Activated CD4-positive, CD25-positive, alpha-beta regulatory T cell (primary cell): ENCODE measurements at places on chromosomes 7 and 10.
A peak's percentile ranks its signal among the peaks of the same experiment; 100 is the strongest.

- no peak for DNase-seq
Measured at GRCh38 chr7:28088032-28088431, 92.6 kb downstream of the JAZF1 start.

DNA sequence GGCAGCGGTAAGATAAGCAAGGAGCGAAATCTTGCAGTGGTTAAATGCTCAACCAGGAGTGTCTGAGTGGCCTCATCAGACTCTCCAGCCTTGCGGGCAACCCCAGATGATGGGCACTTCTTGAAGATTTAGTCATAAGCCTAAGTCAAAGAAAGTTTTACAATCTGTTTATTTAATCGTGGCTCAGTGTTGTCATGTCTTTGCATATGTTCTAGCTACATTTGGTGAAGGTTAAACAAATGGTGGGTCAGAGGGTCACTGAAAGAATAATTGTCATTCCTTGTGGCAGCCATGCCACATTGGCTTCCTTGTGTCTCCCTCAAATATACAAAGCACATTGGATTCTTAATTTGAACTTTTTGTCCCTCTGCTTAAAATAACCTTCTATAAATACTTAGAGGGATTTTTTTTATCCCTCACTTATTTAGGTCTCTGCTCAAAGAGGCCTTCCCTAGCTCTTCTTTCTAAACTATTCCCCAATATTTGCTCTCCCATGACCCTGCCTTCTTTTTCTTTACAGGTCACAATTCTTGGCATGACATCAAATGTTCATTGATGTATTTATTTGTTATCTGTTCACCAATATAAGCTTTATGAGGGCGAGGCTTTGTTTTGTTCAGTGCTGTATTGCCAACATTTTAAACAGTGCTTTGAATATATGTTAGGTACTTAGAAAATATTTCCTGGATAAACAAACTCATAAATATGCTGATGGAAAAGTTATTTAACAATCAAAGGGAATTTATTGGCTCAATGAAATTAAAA lies 68.7 kb downstream of the NEUROD6 start:
- no peak for DNase-seq

DNA sequence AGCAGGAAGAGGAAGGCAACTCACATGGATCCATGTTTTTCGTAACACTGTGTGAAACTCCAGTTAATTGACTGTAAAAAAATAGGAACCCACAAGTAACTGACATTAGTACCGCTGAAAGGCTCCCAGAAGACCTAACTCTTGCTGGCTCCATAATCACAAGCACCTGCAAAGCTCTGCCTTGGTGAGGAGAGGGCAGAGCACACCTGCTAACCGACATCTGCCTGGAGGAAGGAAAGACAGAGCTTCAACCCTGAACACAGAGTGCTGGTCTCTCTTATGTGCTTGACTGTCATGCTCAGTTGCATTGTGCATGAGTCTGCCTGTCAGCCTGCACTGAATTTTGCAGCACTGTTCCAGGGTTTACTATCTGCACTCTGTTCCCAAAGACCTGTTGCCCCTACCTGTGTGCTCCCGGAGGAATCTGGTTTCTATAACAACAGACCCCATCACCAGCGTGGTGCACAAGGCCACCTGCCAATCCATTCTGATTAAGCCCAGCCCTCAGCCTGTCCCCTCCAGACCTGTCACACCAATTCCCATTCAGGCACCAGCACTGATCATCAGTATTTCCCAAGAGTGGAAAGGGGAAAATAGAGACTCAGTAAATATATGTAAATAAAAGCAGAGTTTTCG lies 63.1 kb upstream of the ANKRD1 start:
- no peak for DNase-seq

GRCh38 chr10:28072573-28072972 lies 73.7 kb upstream of the ODAD2 start:
- DNase-seq, result no peak

GRCh38 chr7:139725077-139725476 lies 52.7 kb downstream of the HIPK2 start:
- DNase-seq, result no peak

DNA sequence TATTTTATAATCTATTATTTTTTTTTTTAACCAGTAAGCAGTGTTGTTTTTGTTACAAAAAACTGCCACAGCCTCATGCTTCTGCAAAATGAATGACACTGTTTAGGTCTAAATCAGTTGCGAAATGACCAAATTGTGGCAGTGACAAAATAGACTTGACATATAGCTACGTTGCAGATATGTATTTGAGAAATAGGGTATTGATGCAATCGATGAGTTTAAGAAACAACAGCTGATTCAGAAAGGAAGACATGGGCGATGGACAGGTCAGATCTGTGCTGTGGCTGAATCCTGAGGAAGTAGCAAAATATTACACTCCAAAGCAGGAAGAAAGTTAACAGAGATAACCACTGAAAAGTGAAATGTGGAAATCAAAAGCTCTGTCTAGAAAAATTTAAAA lies 89.0 kb upstream of the STEAP4 start:
- DNase-seq, result no peak

GRCh38 chr7:155644971-155645509 lies 579 bp downstream of the RBM33 start:
- DNase-seq, result peak; percentile 40

GRCh38 chr7:6478186-6478585 lies 30.4 kb upstream of the DAGLB start:
- DNase-seq, result no peak

DNA sequence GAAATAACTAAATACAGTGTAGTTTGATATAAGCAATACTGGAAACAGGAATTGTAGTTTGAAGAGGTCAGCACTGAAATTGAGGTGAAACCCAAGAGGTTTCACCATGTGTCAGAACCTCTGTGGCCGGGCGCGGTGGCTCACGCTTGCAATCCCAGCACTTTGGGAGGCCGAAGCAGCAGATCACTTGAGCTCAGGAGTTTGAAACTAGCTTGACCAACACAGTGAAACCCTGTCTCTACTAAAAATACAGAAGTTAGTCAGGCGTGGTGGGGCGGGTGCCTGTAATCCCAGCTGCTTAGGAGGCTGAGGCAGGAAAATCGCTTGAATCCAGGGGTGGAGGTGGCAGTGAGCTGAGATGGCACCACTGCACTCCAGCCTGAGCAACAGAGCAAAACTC lies 13.7 kb downstream of the AHCYL2 start:
- no peak for DNase-seq

DNA sequence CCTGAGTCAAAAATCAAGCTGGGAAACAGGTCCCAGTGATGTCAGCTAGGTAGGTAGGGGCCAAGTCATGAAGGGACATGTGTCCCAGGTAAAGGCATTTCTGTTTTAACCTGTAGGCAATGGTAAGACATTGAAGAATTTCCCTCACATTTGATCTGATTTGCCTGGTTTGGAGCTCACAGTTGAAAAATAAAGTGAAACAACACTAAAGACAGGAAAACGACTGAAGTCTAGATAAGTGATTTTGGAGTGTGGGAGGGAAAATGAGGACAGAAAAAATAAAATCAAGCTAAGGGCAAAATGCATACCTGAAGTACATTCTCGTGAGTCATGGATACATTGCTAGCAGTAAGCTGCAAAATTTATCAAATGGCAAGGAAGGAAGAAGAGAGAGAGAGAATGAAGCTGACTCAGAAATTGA lies 169.9 kb downstream of the SKIDA1 start:
- DNase-seq, result no peak

GRCh38 chr10:95411635-95412034 lies 120.8 kb upstream of the PDLIM1 start:
- DNase-seq, result no peak

- no peak for DNase-seq
Measured at GRCh38 chr10:92737484-92737883, 47.7 kb downstream of the HHEX start.

DNA sequence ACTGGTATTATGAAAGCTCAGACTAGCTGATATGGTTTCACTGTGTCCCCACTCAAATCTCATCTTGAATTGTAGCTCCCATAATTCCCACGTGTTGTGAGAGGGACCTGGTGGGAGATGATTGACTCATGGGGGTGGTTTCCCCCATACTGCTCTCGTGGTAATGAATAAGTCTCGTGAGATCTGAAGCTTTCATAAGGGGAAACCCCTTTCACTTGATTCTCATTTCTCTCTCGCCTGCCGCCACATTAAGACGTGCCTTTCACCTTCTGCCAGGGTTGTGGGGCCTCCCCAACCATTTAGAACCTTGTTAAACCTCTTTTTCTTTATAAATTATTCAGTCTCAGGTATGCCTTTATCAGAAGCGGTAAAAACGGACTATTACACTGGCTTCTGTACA lies 40.3 kb downstream of the COL13A1 start:
- no peak for DNase-seq

- no peak for DNase-seq
Measured at GRCh38 chr10:114499630-114500190, 95.4 kb upstream of the AFAP1L2 start.

DNA sequence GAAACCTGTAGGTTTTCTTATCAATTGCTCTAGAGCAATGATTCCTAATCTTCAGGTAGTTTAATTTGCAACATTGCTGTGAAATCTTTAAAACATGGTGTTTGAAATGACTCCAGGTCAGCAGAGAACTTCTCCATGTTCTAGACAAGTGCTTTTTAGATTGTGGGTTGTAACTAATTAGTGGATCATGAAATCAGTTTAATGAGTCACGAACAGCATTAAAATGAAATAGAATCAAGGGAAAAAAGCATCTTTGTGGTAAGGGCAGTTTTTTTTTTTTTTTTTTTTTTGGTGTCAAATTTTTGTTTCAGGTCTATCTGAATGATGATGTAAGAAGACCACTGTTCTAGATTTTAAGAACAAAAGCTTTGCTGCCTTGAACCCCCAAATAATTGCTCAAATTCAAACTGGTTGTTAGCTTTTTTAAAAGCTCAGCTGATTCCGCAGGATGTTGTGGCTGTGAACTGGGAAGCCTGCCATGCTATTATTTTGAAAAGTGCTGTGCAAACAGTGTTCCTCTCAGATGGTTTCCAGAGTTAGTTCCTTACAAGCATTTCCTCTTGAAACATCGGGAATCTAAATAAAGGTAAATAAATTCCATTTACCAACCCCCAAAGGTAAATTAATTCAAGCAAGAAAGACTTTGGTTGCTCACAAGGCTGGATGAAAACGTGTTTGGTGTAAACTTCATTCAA lies 13.1 kb upstream of the PDK4 start:
- no peak for DNase-seq

- no peak for DNase-seq
Measured at GRCh38 chr7:100641463-100641859, at the start of gene TFR2. TSS of gene TFR2 (minus strand) at chr7:100641552. CDS start at chr7:100641509, 43 bp downstream.

DNA sequence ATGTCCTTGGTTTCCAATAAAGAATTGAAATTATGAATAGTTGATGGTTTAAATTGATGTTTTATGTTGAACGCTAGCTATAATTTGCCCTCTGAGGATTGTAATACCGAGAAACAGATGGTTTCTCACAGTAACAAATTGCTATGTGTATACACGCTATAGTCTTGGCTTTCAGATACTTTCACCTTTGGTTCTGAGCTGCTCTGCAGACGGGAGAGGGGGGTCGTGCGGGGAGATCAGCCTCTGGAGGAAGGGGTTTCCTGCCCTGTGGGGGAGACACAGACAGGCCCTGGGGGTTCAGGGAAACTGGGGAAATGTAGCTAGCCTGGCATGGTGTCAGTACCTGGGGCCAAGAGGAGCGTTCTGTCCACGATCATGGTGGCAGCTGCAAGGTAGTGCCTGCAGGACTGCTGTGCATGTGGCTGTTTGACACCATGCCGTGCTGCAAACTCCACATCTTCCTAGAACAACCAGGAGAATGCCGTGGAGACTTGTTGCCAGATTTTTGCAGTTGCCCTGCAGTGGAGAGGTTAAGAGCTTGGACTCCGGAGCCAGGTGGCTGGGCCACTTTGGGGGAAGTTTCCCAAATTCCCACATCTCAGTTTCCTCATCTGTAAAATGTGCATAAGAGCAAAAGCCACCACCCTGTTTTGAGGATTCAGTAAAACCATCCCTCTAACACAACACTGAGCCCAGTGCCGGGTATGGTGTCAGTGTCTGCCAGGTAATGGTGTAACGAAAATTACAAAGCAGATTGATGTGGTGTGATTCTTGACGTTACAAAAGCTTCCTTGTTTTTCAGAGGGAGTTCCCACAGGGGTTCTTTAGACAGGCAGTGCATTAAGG lies 167.9 kb downstream of the CUX1 start:
- DNase-seq, result no peak

- DNase-seq, result no peak
Measured at GRCh38 chr10:130053561-130053960, 57.1 kb downstream of the C10orf143 start.

GRCh38 chr10:63414481-63415260 lies 51.1 kb downstream of the JMJD1C start:
- DNase-seq, result no peak
